AML-193 (cell line): ENCODE measurements at places on chromosomes 6 and 20.

DNA sequence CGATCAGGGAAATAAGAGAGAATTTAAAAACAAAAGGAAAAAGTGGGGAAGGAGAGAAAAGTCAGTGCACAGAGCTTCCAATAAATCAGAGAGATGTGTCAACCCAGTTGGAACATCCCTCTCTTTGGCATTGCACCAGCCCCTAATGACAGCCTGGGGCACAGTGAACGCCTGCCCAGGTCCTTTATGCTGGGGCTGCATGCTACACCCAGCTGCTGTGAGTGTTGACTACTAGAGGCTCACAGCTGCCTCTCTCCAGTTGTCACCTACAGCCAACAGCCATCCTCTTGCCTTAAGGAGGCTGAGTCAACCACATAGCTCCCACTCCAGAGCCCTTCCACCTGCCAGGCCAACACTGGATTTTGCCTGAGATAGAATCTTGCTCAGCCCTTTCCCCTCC, 19.0 kb downstream of the OR2H2 start:
- DNase-seq, result no peak

DNA sequence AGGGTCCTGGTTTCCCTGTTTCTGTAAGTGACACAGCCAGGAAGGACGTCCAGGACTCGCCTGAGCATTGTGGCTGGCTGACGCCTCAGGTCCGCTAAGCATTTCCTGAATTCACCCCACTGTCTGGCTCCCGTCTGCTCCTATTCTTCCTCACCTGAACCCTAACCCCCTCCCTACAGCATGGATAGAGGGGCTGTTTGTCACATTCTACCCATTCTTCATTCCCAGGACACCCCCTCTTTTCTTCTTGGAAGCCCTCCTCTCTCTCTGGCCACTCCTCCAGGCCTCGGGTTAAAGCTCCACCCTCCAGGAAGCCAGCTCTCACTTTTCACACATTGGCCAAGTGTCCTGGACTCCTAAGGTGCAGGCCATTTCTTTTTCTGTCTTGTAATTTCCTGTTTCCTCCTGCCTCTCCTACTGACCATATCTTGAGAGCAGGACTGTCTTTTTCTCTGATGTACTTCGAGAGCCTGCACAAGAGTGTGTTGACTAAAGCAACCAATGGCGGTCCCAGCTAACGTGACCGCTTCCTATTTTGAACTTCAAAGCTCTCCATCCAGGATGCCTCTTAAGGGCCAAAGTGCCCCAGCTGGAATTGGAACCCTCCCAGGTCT, 24.2 kb upstream of the MYMX start:
- DNase-seq, result no peak

DNA sequence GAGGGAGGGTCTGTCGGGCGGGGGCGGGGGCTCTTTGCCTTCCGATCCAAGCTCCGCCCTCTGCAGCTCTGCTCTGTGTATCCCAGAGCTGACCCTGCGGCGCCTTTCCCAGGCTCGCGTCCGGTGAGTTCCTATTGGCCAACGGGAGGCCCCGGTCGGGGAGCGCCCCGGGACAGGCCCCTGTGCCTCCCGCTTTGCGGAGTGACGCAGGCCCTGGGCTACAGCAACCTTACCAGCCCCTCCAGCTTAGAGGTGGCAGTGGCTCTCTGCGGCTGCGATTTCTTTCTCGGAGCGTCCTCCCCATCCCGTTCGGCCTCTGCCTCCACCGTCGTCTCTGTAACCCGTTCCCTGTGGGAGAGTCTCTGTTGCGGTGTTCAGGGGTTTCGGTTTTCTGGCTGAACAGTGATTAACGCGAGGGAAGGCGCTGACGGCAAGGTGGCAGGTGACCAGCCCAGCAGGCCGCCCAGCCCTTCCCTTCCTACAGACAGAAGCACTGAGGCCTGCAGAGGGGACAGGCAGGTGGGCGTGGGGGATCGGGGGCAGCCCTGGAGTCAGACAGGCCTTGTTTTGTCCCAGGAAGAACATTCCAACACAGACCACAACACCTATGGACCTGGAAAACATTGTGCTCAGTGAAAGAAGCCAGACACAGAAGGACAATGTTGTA, 18.1 kb upstream of the CEBPB start:
- DNase-seq, result no peak

DNA sequence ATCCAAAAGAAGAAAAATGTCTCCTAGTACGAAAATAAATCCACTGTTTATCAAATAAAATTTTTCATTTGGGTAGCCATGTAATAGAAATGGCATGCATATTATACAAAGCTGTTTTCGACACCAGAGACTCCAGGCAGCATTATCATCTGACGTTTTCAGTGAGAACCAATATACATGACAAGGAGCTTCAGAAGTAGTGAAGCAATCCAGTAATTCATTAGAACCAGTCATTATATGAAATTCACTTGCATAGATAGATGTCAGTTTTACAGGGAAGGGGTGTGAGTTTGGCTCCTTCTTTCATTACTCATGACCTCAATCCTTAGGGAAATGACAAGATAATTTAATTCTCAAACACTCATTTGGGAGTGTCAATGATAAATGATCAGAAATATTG, 14.7 kb downstream of the HTR1B start:
- no peak for DNase-seq

DNA sequence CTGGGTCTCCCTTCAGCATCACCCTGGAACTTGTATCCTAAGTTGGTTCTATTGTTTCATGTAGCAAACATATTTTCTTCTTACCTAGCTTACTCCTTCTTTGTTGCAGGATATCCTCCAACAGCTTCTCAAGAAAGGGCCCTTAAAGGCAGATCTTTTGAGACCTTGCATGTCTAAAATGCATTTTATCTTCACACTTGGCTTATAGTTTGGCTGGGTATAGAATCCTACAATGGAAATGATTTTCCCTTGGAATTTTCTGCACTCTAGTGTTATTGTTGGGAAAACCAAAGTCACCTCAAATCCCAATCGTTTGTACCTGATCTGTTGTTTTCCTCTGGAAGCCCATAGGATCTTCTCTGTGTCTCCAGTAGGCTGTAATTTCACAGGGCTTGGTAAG, 12.1 kb upstream of the TGM6 start:
- DNase-seq, result no peak

- no peak for DNase-seq
Measured at GRCh38 chr20:60211618-60212463, 253.6 kb downstream of the CDH26 start.

- no peak for DNase-seq
Measured at GRCh38 chr6:15906420-15907016, 222.4 kb upstream of the MYLIP start.

- no peak for DNase-seq
Measured at GRCh38 chr20:11083841-11084240, 410.0 kb upstream of the JAG1 start.

- DNase-seq, result no peak
Measured at GRCh38 chr6:124539096-124539495, 423.1 kb upstream of the RNF217 start.

- DNase-seq, result no peak
Measured at GRCh38 chr6:90414352-90414751, 117.7 kb upstream of the BACH2 start.

DNA sequence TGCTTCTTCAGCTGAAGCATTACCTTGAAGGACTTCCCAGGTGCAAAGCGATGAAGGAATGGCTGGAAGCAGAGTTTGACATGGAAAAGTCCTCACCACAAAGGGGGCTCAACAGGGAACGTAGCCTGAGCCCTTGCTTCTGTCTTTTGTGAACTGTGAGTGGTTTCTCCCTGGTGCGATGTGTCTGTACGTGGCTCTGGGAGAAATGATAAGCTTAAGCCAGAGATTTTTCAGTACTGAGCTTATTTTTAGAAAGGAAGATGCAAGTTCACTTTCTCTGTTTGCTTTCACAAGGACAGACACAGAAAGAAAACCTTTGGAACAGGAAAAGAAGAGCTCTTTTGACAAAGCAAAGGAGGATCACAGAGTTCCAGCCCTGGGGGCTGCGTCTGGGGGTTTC, 79.4 kb downstream of the DACT2 start:
- no peak for DNase-seq

GRCh38 chr20:16748308-16748900, at the start of gene OTOR:
Gene OTOR (plus strand): TSS chr20:16748358. CDS start chr20:16748402, 44 bp downstream.
- DNase-seq, result no peak

DNA sequence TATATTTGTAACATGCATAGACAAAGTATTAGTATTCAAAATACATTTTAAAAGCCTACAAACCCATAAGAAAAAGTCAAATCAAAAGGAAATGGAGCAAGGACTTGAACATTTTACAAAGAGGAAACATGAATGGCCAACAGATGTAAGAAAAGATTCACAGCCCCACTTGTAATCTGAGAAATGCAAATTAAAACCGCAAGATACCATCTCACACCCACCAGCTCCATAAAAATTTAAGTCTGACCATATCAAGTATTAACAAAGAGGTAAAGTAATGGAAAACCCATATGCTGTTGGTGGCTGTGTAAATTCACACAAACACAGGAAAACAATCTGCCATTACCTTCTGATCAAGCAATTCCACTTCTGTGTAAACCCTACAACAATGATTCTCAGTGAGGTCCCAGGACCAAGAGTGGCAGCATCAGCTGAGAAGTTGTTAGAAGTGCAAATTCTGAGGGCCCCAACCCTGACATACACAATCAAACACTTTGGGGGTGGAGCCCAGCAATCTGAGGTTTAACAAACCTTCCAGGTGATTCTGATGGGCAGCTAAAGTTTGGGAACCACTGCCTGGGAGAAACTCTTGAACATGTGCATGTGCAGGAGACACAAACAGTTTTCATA, 30.9 kb downstream of the BCL2L1 start:
- DNase-seq, result no peak

GRCh38 chr20:9668381-9668780, 154.0 kb downstream of the LAMP5 start:
- no peak for DNase-seq

- DNase-seq, result no peak
Measured at GRCh38 chr6:46437671-46438221, 53.5 kb downstream of the RCAN2 start.

- DNase-seq, result no peak
Measured at GRCh38 chr20:61461461-61461860, 209.4 kb downstream of the CDH4 start.

GRCh38 chr6:82818727-82819126, 246.9 kb downstream of the UBE3D start:
- DNase-seq, result no peak

DNA sequence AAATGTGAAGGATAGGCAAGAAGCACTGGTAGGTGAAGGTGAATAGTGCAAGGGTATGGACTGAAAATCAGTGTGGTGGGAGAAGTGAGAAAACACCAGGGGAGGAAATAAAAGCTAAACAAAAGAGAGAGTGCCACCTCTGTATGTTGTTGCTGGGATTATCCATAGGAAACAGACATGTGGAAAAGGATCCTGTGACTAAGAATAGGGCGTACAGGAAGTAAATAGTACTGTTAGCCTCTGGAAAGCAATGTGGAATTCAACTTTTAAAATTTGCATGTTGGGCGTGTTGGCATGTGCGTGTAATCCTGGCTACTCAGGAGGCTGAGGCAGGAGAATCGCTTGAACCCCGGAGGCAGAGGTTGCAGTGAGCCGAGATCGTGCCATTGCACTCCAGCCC, 661.7 kb downstream of the KIF16B start:
- DNase-seq, result no peak

GRCh38 chr6:92840246-92840930, 579.0 kb downstream of the EPHA7 start:
- DNase-seq, result no peak

GRCh38 chr6:225121-225721, 67.1 kb upstream of the DUSP22 start:
- DNase-seq, result peak; percentile 66

DNA sequence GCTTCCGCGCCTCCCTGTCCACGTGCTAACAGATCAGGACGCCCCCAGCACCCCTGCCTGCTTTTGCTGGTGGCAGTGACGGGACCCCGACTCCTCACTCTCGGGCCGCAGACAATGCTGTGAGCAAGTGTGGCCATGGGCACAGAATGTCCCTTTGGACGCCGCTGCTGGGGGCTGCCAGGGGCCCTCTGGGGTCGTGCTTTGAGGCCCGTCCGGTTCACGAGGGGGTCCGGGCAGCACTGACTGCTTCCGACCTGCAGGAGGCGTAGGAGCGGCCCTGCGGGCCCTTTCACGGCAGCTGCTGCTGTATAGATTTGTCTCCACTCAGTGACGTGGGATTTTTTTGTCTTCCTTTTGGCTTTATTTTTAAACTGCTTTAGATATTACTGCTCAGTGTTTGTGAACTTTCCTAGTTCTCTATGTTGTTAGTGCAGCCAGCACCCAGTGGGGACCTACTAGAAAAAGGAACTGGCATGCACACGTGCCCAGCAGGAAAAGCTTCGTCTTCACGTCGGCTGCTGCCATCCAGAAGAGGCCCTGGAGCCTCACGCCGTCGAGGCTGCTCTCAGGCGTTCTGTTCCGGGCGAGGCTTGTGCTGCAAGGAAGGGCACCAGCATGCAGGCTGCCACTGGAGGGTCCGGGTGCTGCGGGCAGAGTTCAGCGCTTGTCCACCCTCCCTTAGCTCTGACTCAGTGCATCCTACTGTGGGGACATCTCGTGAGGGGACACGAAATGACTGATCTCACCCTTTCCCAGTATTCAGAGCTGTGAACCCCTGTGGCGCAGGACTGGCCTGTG, 21.7 kb downstream of the UCKL1 start:
- no peak for DNase-seq

- no peak for DNase-seq
Measured at GRCh38 chr6:81575442-81575841, 177.0 kb downstream of the TENT5A start.

- no peak for DNase-seq
Measured at GRCh38 chr6:26103141-26103769, 16.0 kb downstream of the HFE start.

GRCh38 chr6:105667056-105667455, 264.2 kb upstream of the PREP start:
- no peak for DNase-seq

DNA sequence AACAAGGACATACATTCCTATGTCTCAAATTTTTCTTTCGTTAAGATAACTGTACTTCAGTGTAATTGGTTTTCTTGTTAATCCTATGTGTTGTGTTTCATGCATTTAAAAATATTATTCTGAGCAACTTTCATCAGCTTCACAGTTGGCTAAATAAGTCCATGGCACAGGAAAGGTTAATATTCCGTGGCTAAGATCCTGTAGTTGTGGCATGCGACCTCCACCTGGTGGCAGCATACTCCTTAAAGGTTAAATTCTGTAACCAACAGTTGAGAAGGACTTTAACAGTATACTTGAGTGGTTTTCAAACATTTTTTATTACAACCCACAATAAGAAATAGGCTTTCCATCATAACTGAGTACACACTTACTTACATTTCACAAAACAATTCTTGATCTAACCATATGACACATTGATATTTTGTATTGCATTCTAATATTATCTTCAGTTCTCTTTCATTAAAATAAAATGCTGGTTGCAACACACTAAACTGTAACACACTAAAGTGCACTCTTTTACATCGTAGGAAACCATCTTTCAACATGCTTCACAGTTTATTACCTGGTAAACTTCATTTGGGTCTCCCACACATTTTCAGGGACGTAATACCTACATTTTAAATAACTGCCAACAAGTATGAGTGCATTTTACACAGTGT, 118.3 kb downstream of the SLX4IP start:
- DNase-seq, result peak; percentile 42

GRCh38 chr6:144395014-144395413, 109.9 kb downstream of the UTRN start:
- no peak for DNase-seq

- DNase-seq, result no peak
Measured at GRCh38 chr20:44711237-44711636, 3.9 kb upstream of the CCN5 start.

GRCh38 chr6:125004797-125005595, 42.8 kb downstream of the RNF217 start:
- no peak for DNase-seq
